Stimulated activated memory B cell treated with anti-CD40 and anti-IgM and Interleukin-4, amounts not matched to agents 10 μg/mL and 1 μg/mL and 100 μg/mL, for 72 hours (primary cell): ENCODE measurements at places on chromosomes 6 and 20.

- ATAC-seq = no peak
Measured at GRCh38 chr6:88629838-88630494, 333.5 kb downstream of the RNGTT start.

DNA sequence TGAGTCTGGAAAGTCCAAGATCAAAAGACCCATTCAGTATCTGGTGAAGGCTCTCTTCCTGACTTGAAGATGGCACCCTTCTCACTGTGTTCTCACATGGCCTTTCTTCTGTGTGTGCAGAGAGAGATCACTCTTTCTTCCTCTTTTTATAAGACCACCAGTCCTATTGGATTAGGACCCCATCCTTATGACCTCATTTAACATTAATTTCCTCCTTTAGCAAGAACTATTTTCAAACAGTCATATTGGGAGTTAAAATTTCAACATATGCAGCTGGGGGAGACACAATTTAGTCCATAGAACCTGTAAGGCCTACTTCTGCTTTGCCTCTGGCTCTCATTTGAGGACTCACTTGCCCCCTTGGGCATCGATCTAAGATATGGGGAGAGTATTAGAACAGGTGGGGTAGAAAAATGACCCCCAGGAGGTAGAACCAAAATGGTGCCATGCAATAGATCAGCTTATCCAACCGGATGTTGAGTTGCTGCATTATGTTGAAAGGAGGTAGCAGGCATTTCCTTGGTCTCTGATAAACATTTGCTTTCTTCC lies 78.4 kb upstream of the ATXN1 start:
- ATAC-seq = no peak

- ATAC-seq = no peak
Measured at GRCh38 chr20:10557685-10558084, 116.1 kb downstream of the JAG1 start.

GRCh38 chr6:2839195-2839981 lies 2.3 kb downstream of the SERPINB1 start:
- ATAC-seq = no peak

- peak; percentile 3 for ATAC-seq
Measured at GRCh38 chr20:41617059-41617901, 897 bp downstream of the CHD6 start.

DNA sequence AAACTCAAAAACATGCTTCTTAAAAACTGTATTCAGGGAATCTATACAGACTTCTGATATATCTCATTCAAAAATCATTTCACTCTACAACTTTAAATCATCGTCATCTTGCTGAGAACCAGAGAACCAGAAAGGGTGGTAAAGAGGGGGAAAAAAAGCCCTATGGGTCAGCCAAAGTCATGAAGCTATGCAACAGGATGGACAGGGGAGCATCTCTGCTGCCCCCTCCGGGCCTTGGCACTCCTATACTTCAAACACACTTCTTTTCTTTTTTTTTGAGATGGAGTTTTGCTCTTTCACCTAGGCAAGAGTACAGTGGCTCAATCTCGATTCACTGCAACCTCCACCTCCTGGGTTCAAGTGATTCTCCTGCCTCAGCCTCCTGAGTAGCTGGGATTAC lies 73.5 kb upstream of the NFATC2 start:
- no peak for ATAC-seq

DNA sequence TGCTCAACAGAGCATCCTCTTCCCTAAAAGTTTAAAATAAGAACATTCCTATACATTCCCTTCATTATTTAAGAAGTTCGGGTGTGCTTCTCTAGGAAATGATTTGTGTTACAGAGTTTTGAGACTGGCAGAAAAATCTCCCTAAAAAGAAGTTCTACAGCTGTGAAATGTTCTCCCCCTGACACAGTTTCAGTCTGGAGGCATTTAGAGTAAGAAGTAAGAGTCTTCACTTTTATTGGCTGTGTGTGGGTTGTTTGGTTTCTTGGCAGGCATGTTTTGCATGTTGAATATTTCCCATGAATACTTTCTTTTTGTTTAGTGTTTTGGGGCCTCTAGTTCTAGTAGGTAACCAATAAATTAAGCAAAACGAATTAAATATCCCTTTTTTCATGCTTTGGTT lies 195.9 kb downstream of the TENT5A start:
- no peak for ATAC-seq

GRCh38 chr20:22352019-22352418 lies 232.4 kb downstream of the FOXA2 start:
- no peak for ATAC-seq

DNA sequence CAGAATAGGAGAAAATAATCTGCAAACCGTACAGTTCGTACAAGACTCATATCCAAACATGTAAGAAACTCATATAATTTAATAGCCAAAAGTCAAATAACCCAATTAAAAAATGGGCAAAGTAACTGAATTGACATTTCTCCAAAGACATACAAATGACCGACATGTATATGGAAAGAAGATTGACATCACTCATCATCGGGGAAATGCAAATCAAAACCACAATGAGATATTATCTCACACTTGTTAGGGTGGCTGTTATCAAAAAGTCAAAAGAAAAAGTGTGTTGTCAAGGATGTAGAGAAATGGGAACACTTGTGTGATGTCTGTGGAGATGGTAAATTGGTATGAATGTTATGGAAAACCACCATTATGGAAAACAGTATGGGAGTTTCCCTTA lies 70.5 kb upstream of the STXBP5 start:
- ATAC-seq = no peak

DNA sequence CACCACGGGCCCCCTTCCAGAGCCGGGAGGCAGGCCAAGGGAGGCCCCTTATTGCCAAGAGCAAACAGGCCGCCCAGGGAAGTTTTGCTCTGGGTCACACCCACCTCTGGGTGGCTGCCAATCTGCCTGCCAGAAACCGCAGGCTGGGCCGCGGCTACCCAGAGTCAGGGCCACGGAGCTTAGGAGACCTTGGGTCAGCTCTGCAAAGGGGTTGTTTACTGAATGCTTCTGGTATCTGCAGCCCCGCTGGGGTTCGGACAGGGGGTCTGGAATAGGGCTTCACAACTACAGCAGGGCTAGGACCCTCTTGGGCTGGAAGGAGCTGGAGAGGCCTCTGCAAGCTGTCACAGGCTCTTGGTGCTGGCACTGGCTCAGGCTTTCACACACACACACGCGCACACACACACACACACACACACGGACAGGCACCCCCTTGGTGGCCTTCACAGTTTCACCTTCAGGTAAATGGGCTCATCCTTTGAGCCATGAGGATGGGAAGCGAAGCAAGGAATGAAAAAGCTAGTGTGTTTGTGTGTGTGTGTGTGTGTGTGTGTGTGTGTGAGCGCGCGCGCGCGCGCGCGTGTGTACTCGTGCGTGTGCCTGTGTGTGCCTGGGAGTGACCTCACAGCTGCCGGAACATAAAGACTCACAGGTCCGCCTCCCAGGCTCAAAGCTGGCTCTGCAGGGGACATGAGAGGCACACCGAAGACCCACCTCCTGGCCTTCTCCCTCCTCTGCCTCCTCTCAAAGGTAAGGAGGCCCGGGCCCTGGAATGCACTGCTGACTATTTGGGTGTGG lies at the start of gene CCN5:
TSS of gene CCN5 (plus strand) at position 669 of the 798 bp plus-strand sequence. CDS start at position 691, 22 bp downstream.
- ATAC-seq = no peak

DNA sequence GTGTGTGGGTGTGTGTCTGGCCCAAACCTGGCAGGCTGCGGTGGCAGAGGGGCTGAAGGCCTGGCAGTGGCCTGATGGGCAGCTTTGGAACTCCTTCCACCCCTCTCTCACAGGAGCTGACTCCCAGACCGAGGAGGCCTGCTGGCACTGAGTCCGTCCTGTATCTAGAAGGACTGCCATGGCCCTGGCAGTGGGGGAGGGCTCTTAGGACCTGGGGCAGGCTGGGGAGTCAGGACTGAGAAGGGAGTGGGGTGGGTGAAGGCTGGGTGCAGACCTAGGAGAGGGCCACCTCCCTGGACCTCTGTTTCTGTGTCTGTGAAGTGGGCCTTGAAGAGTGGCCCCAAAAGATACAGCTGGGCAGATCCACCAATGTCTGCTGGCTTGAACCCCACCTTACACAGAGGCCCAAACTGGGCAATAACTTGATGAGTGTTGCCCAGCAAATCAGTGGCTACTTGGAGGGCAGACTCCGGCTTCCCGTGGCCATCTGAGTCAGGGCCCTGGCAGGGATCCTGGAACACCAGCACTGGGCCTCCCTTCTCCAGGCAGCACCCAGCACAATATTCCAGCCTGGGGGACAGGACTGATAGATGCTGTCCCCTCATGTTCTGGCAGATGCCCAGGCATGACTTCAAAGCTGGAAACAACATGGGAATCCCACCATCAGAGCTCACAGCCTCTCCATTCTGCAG lies 46.7 kb upstream of the BLCAP start:
- no peak for ATAC-seq

- no peak for ATAC-seq
Measured at GRCh38 chr20:47318027-47318585, 38.4 kb downstream of the ZMYND8 start.

- ATAC-seq = peak; percentile 68
Measured at GRCh38 chr6:36962874-36963273, 8.3 kb downstream of the PI16 start.

DNA sequence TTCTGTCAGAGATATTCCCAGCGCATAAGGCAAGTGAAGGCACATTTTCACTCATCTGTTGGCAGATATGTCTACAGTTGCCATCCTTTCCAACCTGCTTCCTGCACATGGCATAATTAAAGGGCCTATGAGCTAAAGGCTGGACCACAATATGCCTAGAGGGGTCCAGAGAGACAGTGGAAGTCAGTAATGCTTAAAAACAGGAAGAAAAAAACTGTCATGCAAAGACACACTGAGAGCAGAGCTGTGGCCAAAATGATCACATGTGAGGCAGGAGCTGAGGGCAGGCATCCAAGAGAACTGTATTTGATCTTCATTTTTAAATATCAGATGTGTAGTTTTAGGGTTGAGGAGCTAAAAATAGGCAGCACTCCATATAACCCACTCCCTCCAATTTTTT lies 125.0 kb upstream of the BACH2 start:
- no peak for ATAC-seq

- ATAC-seq = no peak
Measured at GRCh38 chr20:8330319-8330784, 198.3 kb downstream of the PLCB1 start.

DNA sequence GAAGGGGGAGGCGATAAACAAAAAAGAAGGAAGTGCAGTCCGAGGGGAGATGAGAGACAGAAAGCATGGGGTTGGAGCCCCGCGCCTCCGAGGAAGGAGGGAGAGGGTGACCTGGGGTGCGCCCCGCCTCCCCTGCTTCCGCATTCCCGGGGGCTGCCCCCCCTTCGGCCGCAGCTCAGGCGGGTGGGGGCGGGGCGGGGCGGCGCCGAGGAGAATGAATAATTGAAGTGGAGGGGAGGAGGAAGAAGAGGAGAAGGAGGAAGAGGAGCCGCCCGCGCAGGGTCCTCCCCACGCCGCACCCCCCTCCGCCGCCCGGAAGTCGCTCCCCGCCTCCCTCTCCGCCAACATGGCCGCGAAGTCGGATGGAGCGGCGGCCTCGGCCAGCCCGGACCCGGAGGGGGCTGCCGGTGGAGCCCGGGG lies at the start of gene XKR7:
TSS of gene XKR7 (plus strand) at position 322 of the 420 bp plus-strand sequence. CDS start at position 347, 25 bp downstream.
- peak; percentile 22 for ATAC-seq

DNA sequence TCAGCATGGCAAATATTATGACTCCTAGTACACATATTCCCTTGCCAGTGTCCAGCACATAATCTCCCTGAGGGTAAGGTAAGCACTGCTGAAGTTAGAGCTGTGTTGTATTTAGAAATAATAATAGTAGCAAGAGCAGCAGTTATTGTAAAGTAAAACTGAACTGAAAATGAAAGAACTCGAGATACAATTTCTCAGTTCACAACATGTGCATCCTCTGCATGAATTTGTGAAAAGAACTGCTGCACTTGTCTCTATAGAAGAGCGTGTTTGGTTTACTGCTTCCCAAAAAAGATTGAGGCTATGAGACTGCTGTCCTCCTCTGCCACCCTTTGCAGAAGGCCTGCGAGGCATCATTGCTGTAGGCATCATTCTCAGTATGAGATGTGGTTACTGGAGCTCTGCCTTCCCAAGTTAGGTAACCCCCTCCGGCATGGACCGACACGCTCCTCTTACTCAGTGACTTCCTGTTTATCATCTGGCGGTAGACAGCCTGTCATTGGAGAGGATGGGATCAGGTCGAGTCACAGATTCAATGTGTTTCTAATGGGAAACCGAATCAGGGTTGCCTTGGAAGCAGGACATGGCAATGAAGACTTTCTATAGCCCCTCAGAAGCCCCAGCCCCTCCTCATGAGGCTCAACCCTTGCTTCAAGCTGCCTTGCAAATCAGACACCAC lies 48.1 kb downstream of the SLC24A3 start:
- no peak for ATAC-seq

DNA sequence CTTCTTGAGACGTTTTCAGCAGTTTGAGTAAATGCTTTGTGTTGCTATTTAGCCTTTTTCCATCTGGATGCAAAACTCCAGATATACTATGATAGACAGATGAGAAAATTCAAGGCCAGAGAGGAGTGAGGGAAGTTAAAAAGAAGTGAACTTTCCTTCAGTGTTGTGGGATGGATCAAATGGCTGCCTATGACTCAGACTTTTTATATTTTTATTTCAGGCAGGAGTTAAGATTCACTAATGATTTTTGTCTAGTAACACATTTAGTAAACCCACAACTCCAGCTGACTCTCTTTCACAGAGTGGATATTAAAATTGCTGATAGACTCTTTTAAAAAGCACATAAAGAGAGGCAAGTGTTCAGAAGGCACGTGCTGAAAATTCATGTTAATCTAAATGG lies 23.2 kb upstream of the PTCHD4 start:
- no peak for ATAC-seq

DNA sequence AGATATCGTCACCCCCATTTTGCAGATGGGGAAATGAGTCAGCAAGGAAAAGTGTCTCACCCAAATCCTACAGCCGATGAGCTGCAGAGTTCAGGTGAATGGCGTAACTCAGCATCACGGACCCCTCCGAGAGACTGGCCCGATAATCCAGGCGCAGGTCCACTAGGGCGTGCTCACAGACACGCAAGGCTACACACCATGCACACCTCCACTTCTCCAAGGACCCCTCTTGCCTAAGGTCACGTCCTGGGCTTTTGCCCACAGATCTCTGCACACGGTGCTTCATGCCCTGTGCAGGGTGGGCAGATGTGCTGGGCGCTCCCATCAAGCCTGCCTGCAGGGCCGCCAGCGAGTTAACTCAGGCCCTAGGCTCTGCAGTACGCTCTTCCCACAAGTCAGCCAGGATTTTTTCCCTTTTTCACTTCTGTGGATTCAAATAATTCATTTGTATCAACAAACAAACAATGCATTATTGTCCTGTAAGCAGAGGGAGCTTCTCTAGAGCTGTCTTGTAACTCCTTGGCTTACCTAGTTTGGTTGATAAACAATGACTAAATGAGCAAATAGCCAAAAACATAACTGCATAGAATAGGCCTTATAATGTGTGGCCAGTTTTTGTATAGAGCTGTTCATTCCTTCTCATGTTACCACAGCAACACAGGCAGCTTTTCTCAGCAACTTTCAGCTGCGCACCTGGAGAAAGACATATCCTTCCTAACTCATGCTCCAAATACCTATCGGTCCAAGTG lies 139.1 kb downstream of the AGPAT4 start:
- no peak for ATAC-seq

- no peak for ATAC-seq
Measured at GRCh38 chr20:53555081-53555480, 38.6 kb downstream of the ZNF217 start.

DNA sequence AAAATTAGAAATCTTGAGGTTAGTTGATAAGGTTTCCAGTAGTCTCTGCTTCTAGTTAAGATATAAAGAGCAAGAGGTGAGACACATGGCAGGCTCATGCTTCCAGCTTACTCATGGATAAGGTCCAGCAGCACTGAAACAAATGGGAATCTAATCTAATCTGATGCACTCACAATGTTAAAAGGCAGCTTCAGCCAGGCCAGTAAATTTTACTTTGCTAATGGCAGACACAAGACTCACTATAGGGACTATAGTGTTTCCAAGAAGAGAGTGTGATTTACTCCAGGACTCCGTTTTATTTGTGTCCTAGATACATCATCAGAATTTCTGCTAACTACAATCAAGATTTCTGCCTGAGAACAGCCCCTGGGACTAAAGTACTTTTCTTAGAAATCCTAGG lies 324.8 kb downstream of the SMOC2 start:
- ATAC-seq = no peak
